Mesothelial cell of epicardium (in vitro differentiated cells): ENCODE measurements at places on chromosomes 1 and 21.

DNA sequence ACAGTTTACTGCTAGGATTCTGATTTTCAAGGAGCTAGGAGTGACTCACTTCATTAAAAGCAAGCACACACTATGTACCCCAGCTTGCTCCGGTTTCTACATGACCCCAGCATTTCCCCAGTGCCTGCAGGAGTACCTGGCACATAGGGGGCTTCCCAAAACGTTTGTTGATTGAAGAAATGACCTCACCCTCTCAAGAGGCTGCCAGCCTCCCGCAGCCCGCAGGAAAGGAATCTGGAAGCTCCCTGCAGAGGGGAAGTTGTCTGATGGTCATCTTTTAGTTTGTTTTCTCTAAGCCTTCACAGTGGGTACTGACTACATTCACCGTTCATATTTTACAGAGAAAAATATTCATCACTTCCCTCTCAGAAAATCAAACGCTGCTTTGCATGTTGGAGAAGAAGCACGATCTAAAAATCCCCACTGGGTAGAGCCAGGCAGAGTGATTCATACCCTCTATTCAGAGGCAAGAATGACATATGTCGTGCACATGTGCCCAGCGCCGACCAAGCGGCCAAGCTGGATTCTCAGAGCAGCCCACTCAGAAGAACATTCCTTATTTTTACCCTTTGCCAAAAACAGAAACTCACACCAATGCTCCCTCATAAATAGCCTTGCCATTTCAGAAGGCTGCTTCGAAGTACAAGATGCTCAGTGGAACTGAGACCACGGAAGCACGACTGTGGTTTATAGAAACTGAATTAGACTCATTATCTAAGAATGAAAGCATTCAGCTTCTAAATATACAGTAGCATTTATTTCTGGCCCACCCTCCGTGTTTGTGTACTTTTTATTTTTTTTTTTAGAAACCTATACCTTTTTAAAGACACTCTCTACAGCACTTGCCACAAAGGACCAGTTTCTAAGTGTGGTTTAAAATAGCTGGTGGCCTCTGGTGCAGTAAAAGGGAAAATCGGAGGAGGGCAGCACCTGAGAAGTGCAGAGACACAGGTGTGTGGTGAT lies 143.2 kb downstream of the MIS18A start:
- H3K27me3 ChIP-seq, result no peaks in the 10 kb centered on the region
- peaks cover 32% of the 10 kb centered on the region for H3K4me1 ChIP-seq
- H3K27ac ChIP-seq, result no peak overlapping the region
- no peaks in the 10 kb centered on the region for H3K36me3 ChIP-seq
- no peak for DNase-seq

DNA sequence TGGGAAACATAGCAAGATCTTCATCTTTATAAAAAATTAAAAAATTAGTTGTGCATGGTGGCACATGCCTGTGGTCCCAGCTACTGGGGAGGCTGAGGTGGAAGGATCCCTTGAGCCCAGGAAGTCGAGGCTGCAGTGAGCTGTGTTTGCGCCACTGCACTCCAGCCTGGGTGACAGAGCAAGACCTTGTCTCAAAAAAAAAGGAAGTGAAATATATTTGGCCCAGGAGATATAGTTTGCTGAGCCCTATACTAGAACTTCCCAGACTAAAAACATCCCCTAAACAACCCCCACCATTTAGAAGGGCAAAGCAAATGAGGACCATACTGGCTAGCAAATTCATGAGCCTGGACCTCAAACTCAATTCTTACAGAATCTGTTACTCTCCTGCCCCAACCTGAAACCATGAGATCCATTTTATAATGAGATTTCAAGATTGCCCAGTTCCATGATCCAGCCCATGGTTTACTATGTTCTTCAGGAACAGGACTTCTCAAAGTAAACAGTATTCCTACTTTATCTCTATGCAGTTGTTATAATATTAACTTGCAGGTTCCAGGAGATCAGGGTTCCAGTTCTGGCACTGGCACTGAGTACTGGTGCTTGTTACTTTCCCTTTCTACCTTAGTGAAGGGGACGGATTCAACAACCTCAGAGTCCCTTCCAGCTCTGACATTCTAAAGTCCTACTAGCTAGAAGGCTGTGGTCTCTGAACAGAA lies 48.9 kb upstream of the TADA1 start:
- no peak overlapping the region for H3K4me3 ChIP-seq
- H3K27me3 ChIP-seq, result peaks cover 40% of the 10 kb centered on the region
- no peak overlapping the region for H3K27ac ChIP-seq
- no peaks in the 10 kb centered on the region for H3K36me3 ChIP-seq
- H3K4me1 ChIP-seq, result peaks cover 9% of the 10 kb centered on the region
- DNase-seq, result no peak

GRCh38 chr21:30249936-30250335 lies 32.8 kb downstream of the KRTAP24-1 start:
- no peaks in the 10 kb centered on the region for H3K36me3 ChIP-seq
- H3K27me3 ChIP-seq, result peaks cover 5% of the 10 kb centered on the region
- H3K27ac ChIP-seq, result no peak overlapping the region

DNA sequence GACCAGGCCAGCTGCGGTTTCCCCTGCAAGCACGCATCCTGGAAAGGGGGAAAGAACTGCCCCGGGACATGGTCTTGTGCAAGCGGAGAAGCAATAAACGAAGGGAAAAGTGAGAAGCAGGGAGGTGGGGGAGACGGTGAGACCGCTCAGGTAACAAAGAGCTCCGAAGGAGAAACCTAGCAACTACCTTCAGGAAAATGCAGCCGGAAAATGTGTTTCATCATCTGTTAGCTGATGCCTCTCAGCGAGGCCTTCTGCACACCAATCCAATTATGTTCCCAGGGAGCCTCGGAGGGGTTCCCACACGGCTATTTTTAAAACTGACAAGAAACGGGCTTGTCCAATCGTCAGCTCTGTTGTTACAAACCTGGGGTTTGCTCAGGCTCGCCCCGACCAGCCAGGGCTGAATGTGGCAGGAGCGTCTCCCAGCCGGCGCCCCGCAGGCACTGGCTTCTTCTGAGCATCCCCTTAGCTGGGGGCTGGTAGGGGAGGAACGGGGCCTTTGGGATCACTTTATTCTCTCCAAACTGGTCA lies 3.4 kb downstream of the RIPK4 start:
- peaks cover 81% of the 10 kb centered on the region for H3K27me3 ChIP-seq
- peaks cover 67% of the 10 kb centered on the region for H3K4me1 ChIP-seq
- H3K36me3 ChIP-seq, result no peaks in the 10 kb centered on the region
- peak overlapping the region; percentile 88 for H3K27ac ChIP-seq
- DNase-seq, result no peak

GRCh38 chr1:36884801-36885200 lies 149.5 kb downstream of the GRIK3 start:
- peaks cover 22% of the 10 kb centered on the region for H3K27me3 ChIP-seq
- H3K4me1 ChIP-seq, result no peaks in the 10 kb centered on the region
- no peak for DNase-seq
- H3K4me3 ChIP-seq, result no peak overlapping the region

DNA sequence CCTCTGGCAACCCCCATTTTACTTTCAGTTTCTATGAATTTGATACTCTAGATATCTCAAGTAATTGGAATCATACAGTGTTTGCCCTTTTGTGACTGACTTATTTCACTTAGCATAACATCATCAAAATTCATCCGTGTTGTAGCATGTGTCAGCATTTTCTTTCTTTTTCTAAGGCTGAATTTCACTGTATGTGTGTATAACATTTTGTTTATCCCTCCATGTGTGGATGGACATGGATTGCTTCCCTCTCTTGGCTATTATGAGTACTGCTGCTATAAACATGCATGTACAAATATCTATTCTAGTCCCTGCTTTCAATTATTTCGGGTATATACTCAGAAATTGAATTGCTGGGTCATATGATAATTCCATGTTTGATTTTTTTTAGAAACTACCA lies 97.3 kb downstream of the MAP3K21 start:
- no peak overlapping the region for H3K27ac ChIP-seq
- H3K27me3 ChIP-seq, result no peaks in the 10 kb centered on the region
- no peaks in the 10 kb centered on the region for H3K36me3 ChIP-seq
- H3K4me3 ChIP-seq, result no peak overlapping the region
- H3K4me1 ChIP-seq, result no peaks in the 10 kb centered on the region
- DNase-seq, result no peak
